ENCODE measurements at places on chromosomes 2 and 18. TPM values are rescaled to one million over a fixed set of nuclear protein-coding genes. Genes with fewer than 3 reads are reported as not detected.

The TNFRSF11A gene
- 7.5 TPM for polyA plus RNA-seq

The GPN1 gene
- 33.2 TPM for polyA plus RNA-seq

The ZAP70 gene
- 0.10 TPM for polyA plus RNA-seq

The C2orf78 gene
- polyA plus RNA-seq, result not detected

The GRHL1 gene
- 0.70 TPM for polyA plus RNA-seq

The COL4A3 gene
- polyA plus RNA-seq, result not detected

The SNX17 gene
- 130 TPM for polyA plus RNA-seq

The ANKAR gene
- polyA plus RNA-seq, result 1.3 TPM

The ITPRIPL1 gene
- polyA plus RNA-seq, result 2.6 TPM

The SPR gene
- 22.0 TPM for polyA plus RNA-seq

The ANKRD29 gene
- 0.03 TPM for polyA plus RNA-seq

The FOXI3 gene
- polyA plus RNA-seq, result not detected

The RASGRP3 gene
- polyA plus RNA-seq, result 16.0 TPM

The TXNDC2 gene
- polyA plus RNA-seq, result not detected

The SLC30A3 gene
- 79.9 TPM for polyA plus RNA-seq

The CRYBA2 gene
- not detected for polyA plus RNA-seq

The SRD5A2 gene
- not detected for polyA plus RNA-seq

The SERPINB7 gene
- not detected for polyA plus RNA-seq

The TMEM17 gene
- polyA plus RNA-seq, result 2.0 TPM

The MTCL1 gene
- polyA plus RNA-seq, result 11.9 TPM

The ITGA6 gene
- polyA plus RNA-seq, result 14.6 TPM

The GCG gene
- polyA plus RNA-seq, result not detected

The NABP1 gene
- 14.7 TPM for polyA plus RNA-seq

The TCF7L1 gene
- polyA plus RNA-seq, result 8.5 TPM

The NEU2 gene
- not detected for polyA plus RNA-seq

The HOXD12 gene
- not detected for polyA plus RNA-seq

The BMP10 gene
- polyA plus RNA-seq, result not detected

The CRYGC gene
- polyA plus RNA-seq, result not detected

The ADRA2B gene
- polyA plus RNA-seq, result not detected

The GRP gene
- not detected for polyA plus RNA-seq

The TCF4 gene
- 183 TPM for polyA plus RNA-seq

The NETO1 gene
- polyA plus RNA-seq, result not detected

The FSHR gene
- polyA plus RNA-seq, result not detected

The NPPC gene
- not detected for polyA plus RNA-seq

The CYS1 gene
- not detected for polyA plus RNA-seq

The SCN2A gene
- polyA plus RNA-seq, result not detected

The C2orf66 gene
- polyA plus RNA-seq, result 0.54 TPM

The GLS gene
- 49.0 TPM for polyA plus RNA-seq

The GIGYF2 gene
- polyA plus RNA-seq, result 22.9 TPM

The ADD2 gene
- 0.17 TPM for polyA plus RNA-seq

The OTX1 gene
- polyA plus RNA-seq, result not detected

The STARD6 gene
- not detected for polyA plus RNA-seq

The SPATA3 gene
- not detected for polyA plus RNA-seq

The EPB41L3 gene
- 38.9 TPM for polyA plus RNA-seq

Measured in endothelial cell of umbilical vein (primary cell).